Stimulated activated CD8-positive, alpha-beta memory T cell treated with anti-CD3 and anti-CD28 coated beads, Interleukin-7, amount 100 ng/mL, for 1 hour (primary cell): ENCODE measurements at places on chromosomes 5 and 9.

- DNase-seq: no peak
Observed at GRCh38 chr9:126499005-126499910, 114.5 kb upstream of the LMX1B start.

GRCh38 chr5:135052511-135053145 lies 18.6 kb upstream of the PITX1 start:
- no peak for DNase-seq

- no peak for DNase-seq
Observed at GRCh38 chr5:132639706-132640130, 18.3 kb upstream of the IL13 start.

DNA sequence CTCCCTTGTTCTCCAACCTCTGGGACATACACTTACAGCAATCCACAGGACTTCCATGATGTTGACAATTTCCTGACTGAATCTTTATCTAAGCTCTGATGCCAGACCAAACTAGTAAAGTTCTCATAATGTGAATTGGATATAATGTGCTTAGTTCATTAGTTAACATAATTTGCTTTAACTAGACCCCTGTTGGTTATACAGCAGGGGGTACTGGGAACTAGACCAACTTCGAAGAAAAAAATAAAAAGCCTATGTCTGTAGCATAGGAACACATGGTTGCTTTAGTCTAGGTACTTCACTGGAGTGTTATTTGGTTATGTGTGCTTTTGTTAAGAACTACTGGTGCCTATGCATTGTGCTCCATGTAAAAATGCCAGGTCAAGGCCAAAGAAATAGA lies 173.8 kb downstream of the ADAMTS6 start:
- no peak for DNase-seq

DNA sequence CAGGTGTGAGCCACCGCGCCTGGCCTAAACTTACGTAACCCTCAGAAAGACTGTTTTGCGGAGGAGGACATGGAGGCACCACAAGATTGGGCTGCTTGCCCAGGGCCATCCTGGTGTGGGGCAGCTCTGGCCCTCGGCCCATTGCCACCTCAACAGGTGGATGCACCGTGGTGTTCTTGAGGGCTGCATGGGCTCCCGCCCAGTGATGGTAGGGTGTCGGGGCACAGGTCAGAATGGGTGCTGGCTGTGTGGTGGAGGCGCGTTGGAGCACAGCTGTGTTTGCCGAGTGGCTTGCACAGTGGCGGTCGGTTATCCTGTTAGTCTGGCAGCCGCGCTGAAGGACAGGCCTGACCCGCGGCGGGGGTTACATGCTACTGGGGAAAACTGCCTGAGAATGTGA lies 196.9 kb downstream of the CACNA1B start:
- no peak for DNase-seq

DNA sequence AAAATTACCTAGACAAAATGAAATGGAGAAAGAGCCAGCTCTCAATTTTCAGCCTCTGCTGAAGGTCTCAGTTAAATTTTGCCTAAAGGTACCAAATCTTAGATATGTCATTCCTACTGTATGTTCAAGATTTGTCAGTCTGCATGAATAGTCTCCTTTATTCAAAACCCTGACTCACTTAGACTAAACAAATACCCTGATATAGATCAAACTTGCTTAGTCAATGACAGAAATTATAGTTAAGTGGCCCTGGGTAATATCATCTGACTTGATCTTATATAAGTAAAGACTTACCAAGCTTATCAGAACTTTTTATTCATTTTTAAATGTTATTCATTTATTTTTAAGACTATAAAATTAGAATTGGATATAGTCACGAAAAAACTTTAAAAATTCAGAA lies 12.2 kb downstream of the MEGF9 start:
- DNase-seq: no peak

DNA sequence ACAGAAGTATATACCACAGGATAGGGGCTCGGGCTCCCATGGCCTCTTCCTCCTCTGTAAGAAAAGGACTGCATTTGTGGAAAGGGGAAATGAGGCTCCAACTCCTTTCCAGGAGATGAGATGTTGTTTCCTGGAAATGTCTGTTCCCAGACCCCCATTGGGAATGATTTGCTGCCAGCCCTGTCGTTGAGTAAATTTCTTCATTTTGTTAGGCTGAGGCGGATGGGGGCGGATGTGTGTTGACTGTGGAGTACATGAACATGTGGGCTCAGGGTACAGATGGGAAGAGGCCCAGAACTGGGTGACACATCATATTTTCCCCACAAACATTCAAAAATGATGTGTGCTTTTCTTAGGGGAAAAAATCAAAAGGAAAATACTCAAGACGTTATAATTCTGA lies 28.8 kb upstream of the TNFAIP8 start:
- no peak for DNase-seq
